ENCODE measurements at places on chromosomes 5 and 9.

DNA sequence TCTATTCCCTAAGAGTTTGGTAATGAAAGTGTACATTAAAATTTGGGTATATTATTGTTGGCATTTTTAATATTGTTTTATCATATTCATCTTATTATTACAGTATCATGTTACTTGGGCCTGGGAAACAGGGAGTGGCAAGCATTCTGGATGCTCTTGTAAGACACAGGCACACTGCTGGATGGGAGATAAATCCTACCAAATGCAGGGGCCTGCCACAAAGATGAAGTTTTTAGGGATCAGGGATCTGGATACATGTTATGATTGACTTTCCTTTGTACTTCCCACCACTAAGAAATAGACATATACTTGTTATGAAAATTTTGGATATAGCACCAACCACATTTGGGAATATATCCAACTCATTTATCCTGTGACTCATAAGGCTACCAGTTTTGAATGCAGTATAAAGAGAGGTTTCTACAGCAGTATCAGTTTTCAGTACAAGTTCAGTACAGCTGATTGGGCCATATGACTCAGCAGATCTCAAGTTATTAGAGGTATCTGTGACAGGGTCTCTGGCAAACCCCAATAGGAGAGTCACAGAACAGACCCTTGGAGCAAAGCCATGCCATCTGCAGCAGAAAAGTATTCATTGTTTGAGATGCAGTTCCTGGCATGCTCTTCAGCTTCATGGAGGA, 360.1 kb downstream of the DMAC1 start:
- no peak for DNase-seq

GRCh38 chr5:78753093-78753531, 104.5 kb upstream of the LHFPL2 start:
- DNase-seq, result no peak

DNA sequence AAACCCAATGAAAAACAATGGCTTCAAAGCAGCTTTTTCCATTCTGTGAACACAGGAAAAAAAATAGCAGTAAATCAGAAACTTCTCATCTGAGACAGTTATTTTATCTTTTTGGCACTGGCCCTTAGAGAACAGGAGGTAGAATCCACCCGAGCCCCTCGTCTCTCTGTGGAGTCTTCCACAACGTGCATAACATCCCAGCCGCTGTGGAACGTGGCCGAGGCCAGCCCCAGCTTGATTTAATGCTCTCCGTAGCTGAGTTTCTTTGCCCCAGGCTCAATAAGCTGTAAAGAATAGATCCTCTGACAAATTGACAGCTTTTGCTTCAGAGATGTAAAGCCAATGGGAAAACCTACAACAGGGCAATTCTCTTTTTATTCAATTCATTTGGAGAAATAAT, 107.9 kb upstream of the DAP start:
- DNase-seq, result no peak

GRCh38 chr5:168215646-168216045, 75.8 kb upstream of the WWC1 start:
- DNase-seq, result no peak

DNA sequence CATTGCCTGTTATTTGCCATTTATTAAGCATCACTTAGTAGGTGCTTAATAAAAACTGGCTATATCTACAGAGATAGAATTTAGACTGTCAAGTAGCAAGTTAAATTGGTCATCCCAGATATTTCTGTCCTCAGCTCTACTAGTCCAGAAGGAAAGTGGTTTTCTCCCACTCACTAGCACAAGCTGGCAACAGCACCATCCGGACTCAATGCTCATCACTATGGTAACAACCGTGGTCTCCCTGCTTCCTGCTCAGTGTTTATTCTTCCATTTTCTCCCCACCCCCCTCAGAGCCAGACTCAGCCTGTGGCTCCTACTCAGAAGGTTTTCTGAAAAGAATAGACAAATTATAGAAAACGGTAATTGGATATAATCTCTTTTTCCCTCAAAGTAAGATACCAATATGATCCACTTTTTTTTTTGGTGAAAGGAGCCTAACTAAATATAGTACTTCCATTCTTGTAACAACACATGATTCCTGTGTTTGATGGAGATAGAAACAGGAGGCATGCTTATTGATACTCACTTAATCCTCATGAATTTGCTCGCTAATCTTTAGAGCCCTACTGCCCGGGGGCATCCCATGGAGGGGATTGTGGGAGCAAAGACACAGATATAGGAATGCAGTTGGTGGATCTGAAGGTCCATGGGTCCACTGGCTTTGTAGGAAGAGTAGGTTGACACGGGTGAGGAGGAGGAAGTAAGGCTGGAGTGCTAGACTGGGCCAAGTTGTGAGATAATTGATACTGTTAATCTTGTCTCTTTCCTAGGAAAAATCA, 191.4 kb downstream of the MAN2A1 start:
- DNase-seq, result no peak

GRCh38 chr9:14992516-14992915, 82.3 kb upstream of the FREM1 start:
- DNase-seq, result no peak

DNA sequence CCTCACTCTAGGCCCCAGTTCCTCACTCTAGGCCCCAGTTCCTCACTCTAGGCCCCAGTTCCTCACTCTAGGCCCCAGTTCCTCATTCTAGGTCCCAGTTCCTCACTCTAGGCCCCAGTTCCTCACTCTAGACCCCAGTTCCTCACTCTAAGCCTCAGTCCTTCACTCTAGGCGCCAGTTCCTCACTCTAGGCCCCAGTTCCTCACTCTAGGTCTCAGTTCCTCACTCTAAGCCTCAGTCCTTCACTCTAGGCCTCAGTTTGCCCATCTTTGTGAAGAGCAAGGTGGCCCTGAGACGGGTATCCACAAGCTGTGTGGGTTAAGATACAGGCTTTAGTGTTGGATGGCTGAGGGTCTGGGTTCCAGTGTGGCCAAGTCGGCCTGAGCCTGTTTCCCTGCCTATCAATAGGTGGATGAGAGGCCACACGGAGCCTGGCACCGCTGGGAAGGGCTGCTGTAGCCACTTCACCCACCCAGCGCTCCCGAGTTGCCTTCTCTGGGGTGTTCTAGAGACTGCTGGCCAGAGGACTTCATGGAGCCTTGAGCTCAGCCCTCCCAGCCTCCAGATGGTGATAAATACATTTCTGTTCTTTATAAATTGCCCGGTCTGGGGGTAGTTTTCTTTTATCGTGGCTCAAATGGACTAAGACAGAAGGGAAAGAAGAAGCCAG, 150.2 kb downstream of the RXRA start:
- no peak for DNase-seq

- DNase-seq, result no peak
Measured at GRCh38 chr9:102841376-102841775, 153.8 kb upstream of the CYLC2 start.

DNA sequence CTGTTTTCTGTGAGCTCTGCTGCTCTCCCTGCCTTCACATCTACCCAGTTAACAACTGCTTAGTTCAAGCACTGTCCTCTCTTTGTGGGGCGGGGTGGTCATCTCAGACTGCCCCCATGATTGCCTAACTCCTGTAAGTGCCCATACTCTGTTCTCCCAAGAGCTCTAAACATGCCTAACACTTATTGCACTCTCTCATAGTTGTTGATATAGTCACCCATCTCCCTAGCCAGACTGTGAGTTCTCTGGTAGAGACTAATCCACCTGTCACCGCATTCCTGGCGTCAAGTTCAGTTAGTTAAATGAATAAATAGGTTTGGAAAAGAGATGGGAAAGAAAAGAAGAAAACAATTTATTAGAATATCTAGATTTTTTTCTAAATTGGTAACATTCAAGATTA, 18.3 kb upstream of the MUSK start:
- no peak for DNase-seq

DNA sequence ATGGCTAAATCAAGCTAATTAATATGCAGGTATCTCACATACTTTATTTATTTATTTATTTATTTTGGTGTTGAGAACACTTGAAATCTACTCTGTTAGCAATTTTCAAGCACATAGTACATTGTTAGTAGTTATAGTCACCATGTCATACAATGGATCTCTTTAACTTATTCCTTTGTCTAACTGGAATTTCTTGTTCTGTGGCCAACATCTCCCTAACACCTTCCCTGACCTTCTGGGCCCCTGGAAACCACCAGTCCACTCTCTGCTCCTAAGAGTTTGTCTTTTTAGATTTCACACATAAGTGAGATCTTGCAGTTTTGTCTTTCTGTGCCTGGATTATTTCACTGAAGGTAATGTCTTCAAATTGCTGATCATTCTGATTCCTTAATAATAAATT, 229.1 kb downstream of the SEMA5A start:
- DNase-seq, result no peak

DNA sequence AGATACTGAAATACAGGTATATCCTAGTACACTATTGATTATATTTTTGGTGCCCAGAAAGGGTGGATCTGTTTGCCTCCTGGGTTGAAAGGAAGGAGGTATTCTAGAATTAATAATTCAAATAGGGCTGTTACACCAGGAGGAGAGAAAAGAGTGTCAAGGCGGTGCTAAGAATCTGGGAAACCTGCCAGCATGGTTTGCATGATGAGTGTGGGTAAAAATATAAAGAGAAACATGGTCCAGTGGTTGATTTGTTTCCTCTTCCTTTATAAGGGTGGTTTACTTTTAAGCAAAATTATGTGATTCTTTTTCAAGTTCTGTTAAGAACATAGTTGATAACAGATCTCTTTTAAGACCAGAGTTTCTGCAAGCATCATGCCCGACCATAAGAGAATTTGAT, 69.4 kb upstream of the NFIB start:
- no peak for DNase-seq

DNA sequence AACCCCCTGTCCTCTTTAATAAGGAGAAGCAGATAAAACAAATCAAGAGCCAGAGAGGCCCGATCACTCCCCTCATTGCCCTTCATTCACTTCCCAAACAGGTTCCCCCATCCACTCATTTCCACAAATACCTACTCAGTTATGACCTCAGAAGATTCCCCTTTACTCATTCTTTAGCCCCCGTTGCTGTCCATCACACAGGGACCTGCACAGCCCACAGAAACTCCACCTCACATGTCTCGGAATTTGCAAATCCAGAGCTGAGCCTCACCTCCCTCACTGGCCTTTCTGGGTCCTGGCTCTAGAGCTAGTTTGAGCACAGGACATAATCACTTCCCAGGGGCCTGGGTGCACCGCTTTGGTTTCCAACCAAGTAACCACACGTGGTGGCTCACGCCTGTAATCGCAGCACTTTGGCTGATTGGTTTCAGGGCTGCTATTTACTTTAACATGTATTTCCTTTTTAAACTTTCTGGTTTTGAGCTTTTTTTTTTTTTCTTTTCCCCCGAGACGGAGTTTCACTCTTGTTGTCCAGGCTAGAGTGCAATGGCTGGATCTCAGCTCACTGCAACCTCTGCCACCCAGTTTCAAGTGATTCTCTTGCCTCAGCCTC, 17.8 kb downstream of the ATP6V0E1 start:
- DNase-seq, result no peak

DNA sequence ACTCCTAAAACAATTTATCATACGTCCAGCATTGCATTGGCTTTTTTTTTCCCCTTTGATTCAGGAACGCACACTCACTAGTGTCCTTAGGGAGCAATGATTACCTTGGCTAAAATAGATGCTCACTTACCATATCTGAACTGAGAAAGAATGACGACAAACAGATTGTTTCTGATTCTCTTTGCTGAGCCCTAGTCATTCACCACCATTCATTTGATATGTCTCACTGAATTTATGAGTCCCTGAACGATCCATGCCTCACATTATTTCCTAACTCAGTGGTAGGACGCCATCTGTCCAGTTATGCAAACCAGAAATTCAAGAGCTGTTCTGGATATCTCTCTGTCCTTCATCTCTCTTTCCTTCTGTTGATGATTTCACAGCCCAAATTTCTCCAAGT, 39.3 kb upstream of the DAB2 start:
- DNase-seq, result no peak

DNA sequence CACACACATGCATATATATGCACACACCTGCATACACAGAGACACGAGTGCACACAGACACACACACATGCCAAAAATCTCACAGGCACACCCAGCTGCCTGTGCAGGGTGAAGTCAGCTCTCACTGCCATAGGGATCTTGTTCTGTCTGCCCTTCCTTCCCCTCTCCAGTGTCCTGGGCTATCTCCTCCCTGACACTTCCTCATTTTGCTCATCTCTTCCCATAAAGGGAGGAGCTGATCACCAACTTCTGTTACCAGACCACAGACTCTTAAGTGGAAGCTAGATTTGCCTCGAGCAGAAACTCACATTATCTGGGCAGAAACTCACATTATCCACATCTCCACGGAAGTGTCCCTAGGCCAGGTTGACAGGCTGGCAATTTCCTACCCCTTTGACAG, 28.7 kb downstream of the LCP2 start:
- DNase-seq, result no peak

GRCh38 chr5:134125039-134126015, 10.8 kb downstream of the TCF7 start:
- no peak for DNase-seq

- DNase-seq, result no peak
Measured at GRCh38 chr9:107810461-107810961, 320.9 kb upstream of the KLF4 start.

DNA sequence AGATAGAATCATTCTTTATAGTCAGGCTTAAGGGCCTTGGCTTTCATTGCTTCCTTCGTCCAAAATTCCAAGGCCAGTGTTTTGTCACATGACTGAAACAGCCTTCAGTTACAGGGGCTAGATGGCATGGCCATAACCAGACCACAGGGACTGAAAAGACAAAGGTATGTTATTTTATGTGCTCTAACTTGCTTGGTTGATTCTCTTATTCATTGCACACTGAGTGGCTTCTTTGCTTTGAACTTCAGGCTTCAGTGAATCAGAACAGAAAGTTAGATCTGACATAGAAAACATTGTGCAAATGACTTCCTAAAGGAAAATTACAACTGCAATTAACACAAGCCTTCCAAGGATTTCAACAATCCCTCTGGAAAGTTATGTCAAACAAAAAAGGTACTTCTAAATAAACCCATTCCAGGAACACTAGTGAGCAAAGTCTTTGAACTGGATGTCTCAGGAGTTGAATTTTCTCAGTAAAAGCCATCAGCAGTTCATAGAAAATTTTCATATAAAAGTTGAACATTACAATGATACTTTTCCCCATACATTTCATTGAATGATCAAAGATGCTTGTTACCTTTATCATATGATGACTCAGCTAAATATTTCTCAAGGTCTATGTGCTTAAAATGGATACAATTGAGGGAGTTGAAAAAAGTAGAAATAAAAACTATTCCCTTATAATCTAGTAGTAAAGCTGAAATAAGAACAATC, 355.3 kb downstream of the TMEM232 start:
- DNase-seq, result no peak

GRCh38 chr5:65468633-65469032, 13.1 kb downstream of the ADAMTS6 start:
- no peak for DNase-seq

GRCh38 chr5:139341689-139342422, at the start of gene PAIP2:
Gene PAIP2, plus strand, starts transcription at chr5:139341854. Its CDS starts 21,931 bp downstream, at chr5:139363785.
- peak; percentile 95 for DNase-seq

GRCh38 chr5:53039855-53040254, 50.7 kb downstream of the ITGA2 start:
- DNase-seq, result no peak

- DNase-seq, result no peak
Measured at GRCh38 chr9:135103001-135103446, 15.6 kb downstream of the OLFM1 start.

- no peak for DNase-seq
Measured at GRCh38 chr9:92275541-92275940, 18.0 kb downstream of the IARS1 start.

GRCh38 chr5:141735823-141736222, 53.8 kb upstream of the ARAP3 start:
- no peak for DNase-seq

- DNase-seq, result no peak
Measured at GRCh38 chr9:127905004-127905728, 5.8 kb upstream of the ST6GALNAC6 start.

GRCh38 chr5:43802119-43802518, 199.1 kb downstream of the NNT start:
- no peak for DNase-seq

- no peak for DNase-seq
Measured at GRCh38 chr5:173025651-173026050, 30.5 kb upstream of the CREBRF start.

All from progenitor cell of endocrine pancreas (in vitro differentiated cells).